ENCODE measurements at places on chromosomes 4 and X. TPM values are rescaled to one million over a fixed set of nuclear protein-coding genes. Genes with fewer than 3 reads are reported as not detected.

DNA sequence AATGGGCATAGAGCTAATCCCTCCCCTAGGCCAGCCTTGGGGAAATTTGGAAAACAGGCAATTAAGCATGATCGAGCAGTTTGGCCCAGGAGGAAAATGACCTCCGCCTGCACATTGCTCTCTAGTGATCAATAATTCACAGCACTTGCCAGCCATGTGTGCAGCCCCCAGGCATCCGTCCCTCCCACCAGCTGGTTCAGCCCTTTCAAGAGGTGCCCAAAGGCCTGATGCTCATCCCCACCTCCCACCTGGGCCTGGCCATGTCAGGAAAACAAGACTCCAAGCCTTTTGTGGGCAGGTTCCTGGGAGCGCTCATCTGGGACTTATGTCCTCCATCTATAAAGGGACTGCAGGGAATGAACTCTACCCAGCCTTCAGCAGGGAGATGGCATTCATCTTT lies 17.5 kb upstream of the PPP2R2C start:
- no peak overlapping the region for H3K27ac ChIP-seq
- DNase-seq: peak; percentile 2
- no peaks in the 10 kb centered on the region for H3K36me3 ChIP-seq

- no peak overlapping the region for H3K27ac ChIP-seq
- H3K4me3 ChIP-seq: no peak overlapping the region
- no peaks in the 10 kb centered on the region for H3K36me3 ChIP-seq
- no peaks in the 10 kb centered on the region for H3K27me3 ChIP-seq
- DNase-seq: no peak
- H3K4me1 ChIP-seq: no peaks in the 10 kb centered on the region
Measured at GRCh38 chr4:170325599-170325998, 235.8 kb upstream of the AADAT start.

GRCh38 chr4:173590697-173591096 lies 60.7 kb upstream of the HAND2 start:
- H3K4me3 ChIP-seq: no peak overlapping the region
- no peak for DNase-seq
- no peaks in the 10 kb centered on the region for H3K4me1 ChIP-seq
- no peaks in the 10 kb centered on the region for H3K27me3 ChIP-seq

GRCh38 chrX:100447655-100448397 lies 37.8 kb upstream of the PCDH19 start:
- H3K4me1 ChIP-seq: no peaks in the 10 kb centered on the region
- no peaks in the 10 kb centered on the region for H3K36me3 ChIP-seq
- no peak overlapping the region for H3K27ac ChIP-seq

The XAGE2 gene
- not detected for total RNA-seq

The MORC4 gene
- 7.7 TPM for total RNA-seq

The PTPN13 gene
- 2.6 TPM for total RNA-seq

The IL2 gene
- total RNA-seq: 1.6 TPM

The HPGDS gene
- 0.15 TPM for total RNA-seq

The VSIG4 gene
- not detected for total RNA-seq

The SPANXN2 gene
- total RNA-seq: not detected

DNA sequence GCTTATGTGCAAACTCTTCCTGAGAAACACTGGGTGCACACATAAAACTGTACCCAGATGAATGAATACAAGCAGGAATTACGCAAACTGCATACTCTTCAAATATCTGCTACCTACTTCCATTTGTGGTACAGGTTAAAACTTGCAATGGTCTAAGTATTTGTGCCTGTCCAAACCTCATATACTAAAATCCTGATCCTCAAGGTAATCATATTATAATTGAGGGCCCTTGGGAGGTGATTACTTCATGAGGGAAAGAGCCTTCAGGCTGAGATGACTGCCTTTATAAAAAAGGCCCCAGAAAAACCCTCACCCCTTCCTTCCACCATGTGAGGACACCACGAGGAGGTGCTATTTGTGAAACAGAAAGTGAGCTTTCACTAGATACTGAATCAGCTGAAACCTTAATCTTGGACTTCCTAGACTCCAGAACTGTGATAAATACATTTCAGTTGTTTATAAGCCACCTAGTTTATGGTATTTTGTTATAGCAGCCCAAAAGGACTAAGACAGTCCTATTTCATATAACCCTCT lies 1977.2 kb downstream of the PCDH7 start:
- H3K27me3 ChIP-seq: no peaks in the 10 kb centered on the region
- no peak overlapping the region for H3K4me3 ChIP-seq
- H3K4me1 ChIP-seq: no peaks in the 10 kb centered on the region
- H3K36me3 ChIP-seq: no peaks in the 10 kb centered on the region

GRCh38 chr4:54231768-54232688 lies 2.9 kb downstream of the PDGFRA start:
- no peak for DNase-seq
- H3K4me1 ChIP-seq: peaks cover 28% of the 10 kb centered on the region
- H3K4me3 ChIP-seq: peak overlapping the region; percentile 30
- H3K27me3 ChIP-seq: peaks cover 80% of the 10 kb centered on the region
- no peak overlapping the region for H3K27ac ChIP-seq
